Stimulated activated CD4-positive, alpha-beta T cell treated with anti-CD3 and anti-CD28 coated beads, Interleukin-15, amount 100 ng/mL, for 1 hour (primary cell): ENCODE measurements at places on chromosomes 3 and 15.

DNA sequence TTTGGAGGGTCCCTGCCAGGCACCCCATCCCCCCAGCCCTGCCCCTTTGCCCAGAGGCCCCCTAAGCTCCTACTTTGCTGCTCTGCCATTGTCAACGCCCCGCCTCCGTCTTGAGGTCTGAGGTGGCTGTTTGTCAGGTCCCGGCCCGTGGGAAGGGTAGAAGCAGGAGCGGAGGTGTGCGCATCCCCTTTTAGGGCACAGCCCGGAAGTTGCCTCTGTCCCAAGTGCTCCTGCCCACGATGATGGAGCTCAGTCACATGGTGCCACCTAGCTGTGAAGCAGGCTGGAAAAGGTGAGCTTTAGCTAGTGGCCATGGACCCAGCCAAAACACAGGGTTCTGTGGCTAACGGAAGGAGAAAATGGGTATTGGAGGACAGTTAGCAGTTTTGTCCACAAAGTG lies 28.5 kb upstream of the LCTL start:
- no peak for DNase-seq

DNA sequence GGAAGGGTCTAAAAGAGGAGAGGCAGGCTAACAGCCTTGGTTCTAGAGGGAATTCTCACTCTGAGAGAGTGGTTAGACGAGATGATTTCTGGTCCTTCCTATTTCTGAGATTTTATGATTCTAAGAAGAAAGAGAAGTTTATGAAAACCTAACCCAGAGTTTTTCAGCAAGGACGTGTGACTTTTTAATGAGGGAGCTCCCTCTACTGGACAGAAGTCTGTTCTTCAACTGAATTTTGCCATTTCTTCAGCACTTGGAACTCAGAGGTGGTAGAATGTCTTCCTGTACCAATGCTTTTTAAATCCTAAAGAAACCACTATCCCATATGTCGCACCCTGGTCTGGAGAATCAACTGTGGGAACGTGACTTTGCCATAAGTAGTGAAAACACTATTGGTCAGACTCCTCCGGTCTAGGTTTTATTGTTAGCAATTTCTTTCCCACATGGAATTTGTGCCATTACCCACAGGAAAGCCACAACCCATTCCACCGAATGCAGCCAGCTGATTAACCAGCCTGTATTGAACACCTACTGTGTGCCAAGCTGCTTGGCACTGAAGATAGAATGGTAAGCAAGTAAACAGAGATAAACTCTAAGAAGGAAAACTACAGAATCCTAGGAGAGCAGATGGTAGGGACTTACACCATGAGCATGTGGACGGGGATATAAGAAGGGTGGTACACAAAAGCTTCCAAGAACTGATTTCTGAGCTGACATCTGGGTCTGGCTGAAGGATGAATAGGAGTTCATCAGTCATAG lies 199.5 kb upstream of the LMCD1 start:
- DNase-seq = no peak

GRCh38 chr15:25682340-25682739 lies 180.8 kb downstream of the ATP10A start:
- no peak for DNase-seq

- DNase-seq = no peak
These were observed 214.1 kb downstream of the ZBBX start for GRCh38 chr3:167166012-167166411.

GRCh38 chr3:69389520-69390248 lies 3.8 kb upstream of the FRMD4B start:
- DNase-seq = no peak

DNA sequence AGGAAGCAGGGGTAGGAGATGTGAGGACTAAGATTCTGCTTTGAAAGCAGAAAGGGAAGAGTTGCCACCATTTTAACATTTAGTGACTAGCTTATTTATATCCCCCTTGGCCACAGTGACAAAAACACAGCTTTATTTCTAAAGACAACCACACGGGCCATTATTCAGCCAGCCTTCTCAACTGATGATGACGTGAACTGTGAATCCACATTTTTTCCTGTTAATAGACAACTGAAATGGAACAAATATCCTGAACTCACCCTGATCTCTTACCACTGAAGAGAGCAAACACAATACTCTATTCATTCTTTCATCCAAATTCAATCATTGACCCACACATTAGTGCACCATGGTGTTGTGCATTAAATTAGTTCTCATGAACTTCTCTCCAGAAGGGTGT lies 145.1 kb downstream of the TNIK start:
- DNase-seq = no peak

DNA sequence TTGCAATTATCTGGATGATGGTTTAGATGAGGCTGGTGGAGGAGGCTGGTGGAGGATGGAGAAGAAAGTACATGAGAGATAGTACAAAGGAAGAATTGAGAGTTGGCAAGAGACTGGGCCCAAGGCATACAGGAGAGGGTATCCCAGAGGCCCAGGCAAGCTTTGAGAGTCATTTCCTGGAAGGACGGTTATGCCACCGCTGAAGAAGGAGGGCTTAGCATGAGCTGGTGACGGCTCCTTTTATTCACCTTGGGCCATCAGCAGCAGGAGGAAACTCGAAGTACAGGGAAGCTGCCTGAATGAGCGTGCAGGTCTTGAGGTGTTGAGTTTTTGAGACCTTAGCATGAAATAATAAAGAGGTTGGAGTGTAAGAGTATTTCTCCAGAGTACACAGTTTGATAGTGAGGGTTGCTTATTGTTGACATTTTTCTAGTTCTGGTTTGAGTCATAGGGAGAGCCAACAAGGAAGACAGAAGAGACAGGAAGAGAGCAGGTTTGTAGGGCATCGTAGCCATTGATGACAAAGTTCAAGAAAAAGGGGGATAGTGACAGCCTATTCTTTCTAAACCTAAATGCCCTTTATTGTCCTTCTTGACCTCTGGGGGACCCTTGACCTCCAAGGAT lies 13.8 kb downstream of the THSD4 start:
- DNase-seq = no peak

DNA sequence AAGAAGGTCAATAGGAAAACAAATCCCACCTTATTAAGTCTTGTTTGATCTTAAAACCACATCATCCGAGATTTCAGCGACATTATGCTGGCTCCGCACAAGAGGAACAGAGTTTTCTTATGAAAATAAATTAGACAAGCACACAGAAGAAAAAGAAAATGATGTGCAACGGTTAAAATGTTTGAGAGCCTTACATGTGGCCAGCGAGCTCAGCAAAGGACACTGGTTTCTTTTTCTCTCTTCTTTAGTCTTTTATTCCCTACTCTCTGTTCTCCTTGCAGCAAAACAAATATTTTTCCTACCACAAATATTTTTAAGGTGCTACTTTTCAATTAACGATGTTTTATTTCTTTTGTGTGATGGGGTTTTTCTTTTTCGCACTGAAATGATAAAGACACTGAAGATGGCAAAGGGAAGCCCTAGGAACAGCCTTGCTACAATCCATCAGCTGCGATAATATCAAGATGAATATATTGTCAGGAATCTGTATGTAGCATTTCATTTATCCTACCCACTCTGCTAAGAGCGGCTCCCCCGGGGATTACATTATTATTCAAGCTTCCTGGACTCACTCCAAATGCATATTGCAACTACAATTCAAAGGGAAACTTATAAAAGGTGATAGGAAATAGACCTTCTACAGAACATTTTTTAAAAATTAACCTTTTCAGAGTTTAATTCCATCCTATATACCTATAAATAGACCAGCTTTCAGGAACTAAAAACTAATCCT lies 72.9 kb downstream of the ANXA2 start:
- no peak for DNase-seq

- no peak for DNase-seq
These were observed 35.4 kb downstream of the SLC28A2 start for GRCh38 chr15:45287390-45287956.

DNA sequence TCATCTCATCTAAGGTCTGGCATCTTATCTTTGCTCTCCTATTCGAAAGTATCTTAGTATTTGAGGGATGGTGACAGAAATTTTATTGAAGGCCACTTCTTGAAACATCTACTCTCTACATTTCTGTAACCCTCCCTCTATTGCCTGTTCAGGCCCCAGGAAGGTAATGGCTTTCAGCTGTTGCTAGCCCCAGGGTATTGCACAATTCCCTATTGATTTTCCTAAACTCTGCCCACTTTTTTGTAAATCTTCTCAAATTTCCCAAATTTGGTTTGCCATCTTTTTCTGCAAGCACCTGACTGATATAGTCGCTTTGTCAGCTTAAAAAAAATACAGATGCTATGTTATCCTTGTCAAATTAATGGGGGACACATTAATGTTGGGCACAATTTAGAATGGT lies 242.1 kb downstream of the RAP2B start:
- DNase-seq = no peak

GRCh38 chr15:66928784-66929183 lies 136.6 kb upstream of the SMAD3 start:
- no peak for DNase-seq

DNA sequence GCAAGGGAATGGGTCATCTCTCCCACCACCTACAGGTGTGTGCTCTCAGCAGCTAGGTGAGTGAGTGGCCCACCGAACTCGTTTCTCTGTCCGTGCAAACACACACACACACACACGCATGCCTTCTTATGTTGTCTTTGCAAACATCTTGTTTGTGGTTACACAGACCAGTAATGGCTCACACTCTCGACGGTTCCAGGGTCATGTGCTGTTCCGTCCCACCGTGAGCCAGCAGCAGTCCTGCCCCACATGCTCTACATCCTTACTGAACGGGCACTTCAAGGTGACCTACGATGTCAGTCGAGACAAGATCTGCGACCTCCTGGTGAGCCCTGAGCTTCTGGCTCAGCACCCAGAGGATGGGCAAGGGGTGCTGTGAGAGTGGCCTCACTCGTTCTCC lies 4.3 kb downstream of the ITIH1 start:
- no peak for DNase-seq

DNA sequence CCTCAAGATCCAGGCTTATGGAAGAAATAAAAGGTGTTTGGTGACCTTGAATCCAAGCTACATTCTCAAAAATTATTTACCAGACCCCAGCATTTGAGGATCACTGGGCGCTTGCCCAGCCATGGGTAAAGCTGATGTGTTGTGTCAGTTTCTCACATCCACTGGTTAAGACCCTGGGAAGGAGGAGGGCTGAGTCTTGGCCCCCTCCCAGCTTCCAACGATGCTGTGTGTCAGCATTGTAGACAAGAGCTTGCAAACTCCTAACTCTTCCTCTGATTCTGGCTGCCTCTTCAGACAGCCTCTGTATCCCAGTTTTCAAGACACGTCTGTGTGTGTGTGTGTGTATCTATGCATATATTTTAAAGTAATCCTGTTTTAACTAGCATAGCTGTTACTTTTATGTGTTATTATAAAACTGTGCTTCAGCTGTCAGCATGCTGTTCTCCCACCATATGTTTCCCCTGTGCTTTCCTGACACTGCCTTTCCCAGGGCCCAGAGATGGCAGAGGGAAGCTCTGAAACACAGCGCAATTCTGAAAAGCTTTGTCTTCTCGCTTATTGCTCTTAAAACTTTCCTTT lies 157.3 kb upstream of the LRRN1 start:
- DNase-seq = no peak

DNA sequence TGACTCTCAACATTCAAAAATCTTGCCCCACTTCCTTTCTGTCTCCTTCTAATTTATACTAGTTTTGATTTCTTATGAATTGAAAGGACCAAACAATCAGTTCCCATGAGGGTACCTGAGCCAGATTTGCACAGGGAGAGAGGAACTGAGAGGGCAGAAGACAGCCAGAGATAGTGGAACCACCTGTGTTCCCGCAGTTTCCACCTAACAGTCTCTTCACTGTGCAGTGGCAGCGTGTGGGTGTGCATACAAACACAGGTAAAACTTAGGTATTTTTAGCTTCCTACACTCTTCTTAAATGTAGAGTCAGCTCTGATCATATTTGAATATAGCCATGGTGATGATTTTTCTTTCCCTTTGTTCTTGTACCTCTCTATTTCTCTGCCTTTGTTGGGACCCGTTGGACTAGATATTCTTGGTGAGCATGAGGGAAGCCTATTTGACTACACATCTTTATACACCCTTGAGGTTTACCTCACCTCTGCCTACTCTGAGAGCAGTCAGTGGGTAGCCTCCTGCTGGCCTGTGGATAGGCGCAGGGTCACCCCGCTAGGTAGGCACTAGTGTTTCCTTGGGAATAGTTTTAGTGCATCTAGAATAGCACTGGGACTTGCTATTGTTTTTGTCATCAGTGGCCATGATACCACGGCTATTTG lies 58.8 kb downstream of the MAP3K13 start:
- no peak for DNase-seq
